Esophagus squamous epithelium (tissue), 5 donors: ENCODE measurements at places on chromosomes 2 and 18. TPM values are rescaled to one million over a fixed set of nuclear protein-coding genes. Genes with fewer than 3 reads are reported as not detected.

DNA sequence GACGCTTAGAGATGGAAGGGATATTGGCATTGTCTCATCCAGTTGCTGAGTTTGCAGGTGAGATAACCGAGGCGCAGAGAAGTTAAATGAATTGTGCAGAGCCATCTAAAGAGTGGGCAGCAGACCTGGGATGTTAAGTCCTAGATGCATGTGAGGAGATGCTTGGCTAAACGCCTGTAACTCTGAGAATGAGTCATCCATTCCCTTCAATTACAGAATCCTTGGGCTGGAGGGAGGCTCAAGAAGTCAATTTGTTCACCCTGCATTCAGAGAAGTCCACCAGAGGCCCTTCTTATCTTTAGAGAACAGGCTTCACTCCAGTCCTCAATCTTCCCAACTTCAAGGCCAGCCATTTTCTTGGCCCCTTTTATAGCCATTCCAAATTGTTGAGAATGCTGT, 1.6 kb downstream of the EHD3 start:
- no peak for DNase-seq
- no peaks in the 10 kb centered on the region for H3K27me3 ChIP-seq
- peak overlapping the region; percentile 83 for H3K27ac ChIP-seq
- peaks cover 8% of the 10 kb centered on the region for H3K36me3 ChIP-seq

GRCh38 chr2:45938649-45939511, 287.4 kb downstream of the PRKCE start:
- H3K4me3 ChIP-seq = peak overlapping the region; percentile 6
- peak overlapping the region; percentile 82 for H3K27ac ChIP-seq
- peaks cover 4% of the 10 kb centered on the region for H3K4me1 ChIP-seq
- no peaks in the 10 kb centered on the region for H3K36me3 ChIP-seq
- H3K27me3 ChIP-seq = no peaks in the 10 kb centered on the region

GRCh38 chr2:166784296-166784946, 103.9 kb upstream of the XIRP2 start:
- no peak overlapping the region for H3K27ac ChIP-seq
- H3K4me3 ChIP-seq = no peak overlapping the region
- no peaks in the 10 kb centered on the region for H3K36me3 ChIP-seq
- DNase-seq = no peak
- H3K4me1 ChIP-seq = no peaks in the 10 kb centered on the region

GRCh38 chr2:178191004-178191508, 3.3 kb upstream of the OSBPL6 start:
- no peaks in the 10 kb centered on the region for H3K4me1 ChIP-seq
- no peak overlapping the region for H3K4me3 ChIP-seq
- no peaks in the 10 kb centered on the region for H3K27me3 ChIP-seq

- H3K27me3 ChIP-seq = no peaks in the 10 kb centered on the region
- no peak overlapping the region for H3K27ac ChIP-seq
- H3K4me3 ChIP-seq = no peak overlapping the region
- H3K36me3 ChIP-seq = no peaks in the 10 kb centered on the region
- no peaks in the 10 kb centered on the region for H3K4me1 ChIP-seq
- no peak for DNase-seq
Observed at GRCh38 chr2:48080534-48081316, 174.4 kb upstream of the FBXO11 start.

- peak overlapping the region; percentile 99 for H3K27ac ChIP-seq
- DNase-seq = no peak
- peak overlapping the region; percentile 82 for H3K4me3 ChIP-seq
- no peaks in the 10 kb centered on the region for H3K27me3 ChIP-seq
Observed at GRCh38 chr18:3447068-3447894, 2.7 kb upstream of the TGIF1 start.

DNA sequence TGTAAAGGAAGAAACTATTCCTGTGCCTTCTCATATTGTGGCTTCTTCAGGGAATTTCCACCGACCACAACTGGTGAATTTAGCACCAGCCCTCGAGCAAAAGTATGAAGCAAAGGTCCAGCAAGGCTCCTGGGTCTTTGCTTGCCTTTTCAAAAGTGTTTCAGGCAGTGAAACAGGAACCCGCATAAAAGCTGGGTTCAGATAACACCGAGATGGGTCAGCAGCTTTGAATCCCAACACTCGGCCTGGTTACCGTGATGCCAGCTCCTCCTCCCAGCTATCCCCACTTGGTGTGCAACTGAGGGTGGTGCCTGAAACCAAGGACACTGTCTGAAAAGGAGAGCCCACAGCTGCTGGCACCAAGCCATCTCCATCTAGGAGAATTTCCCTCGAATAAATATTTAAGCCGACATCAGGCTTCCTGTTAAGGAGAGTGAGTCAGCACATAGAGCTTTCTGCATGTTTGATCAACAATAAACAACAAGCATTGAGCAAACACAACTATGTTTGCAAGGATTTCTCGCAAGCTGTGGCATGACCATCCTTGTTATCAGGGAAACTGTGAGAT, 69.5 kb downstream of the ANTXR1 start:
- H3K27ac ChIP-seq = peak overlapping the region; percentile 61
- DNase-seq = no peak
- H3K36me3 ChIP-seq = no peaks in the 10 kb centered on the region
- H3K4me1 ChIP-seq = no peaks in the 10 kb centered on the region
- no peaks in the 10 kb centered on the region for H3K27me3 ChIP-seq
- H3K4me3 ChIP-seq = no peak overlapping the region

DNA sequence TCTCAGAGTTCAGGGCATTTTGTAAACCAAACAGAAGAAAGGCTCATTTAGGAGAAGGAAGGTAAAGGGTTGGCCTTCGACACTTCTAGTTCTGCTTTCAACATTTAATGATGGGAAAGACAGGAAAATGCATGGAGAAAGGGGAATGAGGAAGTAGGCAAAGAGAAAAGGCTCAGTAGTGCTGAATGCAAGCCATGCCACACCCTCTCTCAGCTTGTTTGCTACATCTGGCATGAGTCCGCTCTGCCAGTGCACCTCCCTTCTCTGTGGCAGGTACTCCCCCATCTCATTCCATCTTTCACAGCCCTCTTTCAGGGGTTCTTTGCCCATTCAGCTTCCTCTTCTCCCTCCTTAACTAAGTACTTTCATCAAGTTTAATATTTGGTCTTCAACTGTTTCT, 120.9 kb upstream of the ITGB6 start:
- no peaks in the 10 kb centered on the region for H3K27me3 ChIP-seq
- peaks cover 21% of the 10 kb centered on the region for H3K4me1 ChIP-seq

DNA sequence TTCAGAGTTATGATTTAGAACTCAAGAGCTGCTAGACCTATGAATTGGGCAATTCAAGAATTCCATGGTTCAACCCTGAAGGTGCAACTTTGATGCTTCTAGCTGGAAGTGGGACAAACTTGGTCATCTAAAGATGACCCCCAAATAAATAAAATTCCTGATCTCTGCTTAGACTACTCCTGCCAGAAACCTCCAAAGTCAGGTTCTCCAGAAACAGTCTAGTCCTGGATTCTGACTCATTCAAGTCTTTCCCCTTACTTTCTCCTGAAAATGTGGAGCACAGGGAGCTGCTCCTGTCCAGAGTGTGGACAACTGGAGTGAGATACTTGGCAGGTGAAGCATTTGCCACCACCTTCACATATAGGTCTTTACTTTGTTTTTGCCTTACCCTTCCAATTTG, 557.7 kb upstream of the TNP1 start:
- no peak for DNase-seq
- H3K27me3 ChIP-seq = no peaks in the 10 kb centered on the region
- no peak overlapping the region for H3K4me3 ChIP-seq
- H3K4me1 ChIP-seq = peaks cover 9% of the 10 kb centered on the region
- H3K36me3 ChIP-seq = no peaks in the 10 kb centered on the region

GRCh38 chr2:99346218-99346617, 9.0 kb downstream of the EIF5B start:
- peaks cover under 1% of the 10 kb centered on the region for H3K4me1 ChIP-seq
- DNase-seq = no peak
- H3K4me3 ChIP-seq = no peak overlapping the region

Gene TSN
- total RNA-seq = 38.6 TPM

Gene CD8A
- 6.5 TPM for total RNA-seq
